ENCODE measurements at places on chromosomes 1 and 21. TPM values are rescaled to one million over a fixed set of nuclear protein-coding genes. Genes with fewer than 3 reads are reported as not detected.

SLC35D1 gene
- total RNA-seq = 5.3 TPM

GRHL3 gene
- 3.5 TPM for total RNA-seq

ILF2 gene
- total RNA-seq = 398 TPM

KRTAP19-4 gene
- not detected for total RNA-seq

C1orf94 gene
- total RNA-seq = not detected

SLC30A10 gene
- total RNA-seq = not detected

CELA2A gene
- not detected for total RNA-seq

TDRD5 gene
- not detected for total RNA-seq

DNA sequence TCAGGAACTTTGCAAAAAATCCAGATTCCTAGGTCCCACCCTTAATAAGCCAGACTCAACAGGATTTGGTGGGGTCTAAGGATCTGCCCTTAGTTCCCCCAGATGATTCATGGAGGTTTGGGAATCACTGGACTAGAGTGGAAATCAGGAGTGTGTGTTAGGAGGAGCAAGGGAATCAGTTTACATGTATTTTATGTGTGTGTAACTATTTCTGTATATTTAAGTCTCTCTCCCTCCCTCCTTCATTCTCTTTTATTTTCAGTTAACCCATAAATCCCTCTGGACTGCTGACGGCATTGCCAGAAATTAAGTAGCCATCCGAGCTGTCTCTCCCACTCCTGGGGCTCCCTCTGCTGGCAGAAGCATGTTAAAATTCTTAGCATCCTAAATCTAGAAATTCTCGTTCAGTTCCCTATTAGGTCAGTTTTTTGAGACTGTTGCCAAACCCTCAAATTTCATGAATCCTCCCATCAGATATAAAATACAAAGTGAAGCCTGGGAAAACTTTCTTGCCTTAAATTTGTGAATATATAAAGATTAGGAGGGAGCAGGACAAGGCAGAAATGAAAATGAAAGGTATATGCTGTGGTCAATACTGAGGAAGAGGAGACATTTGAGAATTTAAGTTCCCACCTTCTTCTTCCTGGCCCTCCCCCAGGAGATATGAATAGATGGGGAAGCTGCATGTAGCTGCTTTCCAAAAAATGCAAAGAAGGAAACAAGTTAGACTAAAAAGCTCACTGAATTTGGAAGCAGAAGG lies 11.7 kb upstream of the HSD11B1 start:
- DNase-seq = peak; percentile 97

GRCh38 chr1:19525607-19526545 lies 40.5 kb upstream of the CAPZB start:
- peak; percentile 66 for DNase-seq

DNA sequence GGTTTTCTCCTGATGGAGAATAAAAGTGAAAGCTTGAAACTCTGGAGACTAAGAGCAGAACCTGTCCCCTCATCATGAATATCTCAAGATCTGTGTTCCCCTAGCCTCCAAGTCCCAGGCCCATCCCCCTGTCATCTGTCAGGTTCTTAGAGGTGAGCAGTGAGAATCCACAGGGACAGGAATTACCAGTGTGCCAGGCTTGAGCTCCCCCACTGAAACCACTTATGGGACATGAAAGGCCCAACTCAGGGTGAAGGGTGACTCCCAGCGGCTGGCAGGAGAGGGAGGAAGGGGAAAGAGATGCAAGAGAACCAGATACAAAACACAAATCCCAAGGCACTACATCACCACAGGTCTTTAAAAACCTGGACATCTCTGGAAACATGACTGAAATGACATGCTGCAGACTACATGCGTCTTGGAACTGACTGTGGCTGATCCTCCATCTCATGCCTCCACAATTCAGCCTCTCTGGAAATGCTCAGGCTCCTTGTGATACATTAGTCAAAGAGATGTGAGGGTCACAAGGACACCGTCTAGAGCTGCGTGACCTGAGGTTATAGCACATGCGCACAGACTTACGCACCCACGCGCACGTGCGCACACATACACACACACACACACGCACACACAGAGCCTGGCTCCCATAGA lies 6.8 kb upstream of the LY9 start:
- no peak for DNase-seq

- DNase-seq = no peak
Observed at GRCh38 chr1:61338899-61339298, 256.5 kb downstream of the NFIA start.

- DNase-seq = peak; percentile 90
Observed at GRCh38 chr1:8740034-8740449, 77.4 kb downstream of the RERE start.

DNA sequence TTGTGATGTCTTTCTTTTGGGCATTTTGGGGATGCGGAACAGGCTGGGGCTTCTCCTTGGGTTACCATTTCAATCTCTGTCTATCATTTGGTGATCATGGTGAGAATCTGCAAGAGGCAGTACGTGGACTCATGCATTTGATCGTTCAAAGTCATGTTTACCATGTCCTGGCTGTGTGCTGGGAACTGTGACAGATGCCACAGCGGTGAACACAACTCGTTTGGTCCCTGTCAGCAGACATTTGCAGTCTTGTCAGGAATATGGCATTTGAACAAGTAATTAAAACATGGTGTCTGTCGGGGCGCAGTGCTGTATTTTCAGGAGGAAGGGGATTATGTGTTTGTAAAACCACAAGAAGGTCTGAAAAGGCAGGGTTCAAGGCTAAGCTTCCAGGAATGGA lies 103.3 kb upstream of the IGSF21 start:
- DNase-seq = no peak

DNA sequence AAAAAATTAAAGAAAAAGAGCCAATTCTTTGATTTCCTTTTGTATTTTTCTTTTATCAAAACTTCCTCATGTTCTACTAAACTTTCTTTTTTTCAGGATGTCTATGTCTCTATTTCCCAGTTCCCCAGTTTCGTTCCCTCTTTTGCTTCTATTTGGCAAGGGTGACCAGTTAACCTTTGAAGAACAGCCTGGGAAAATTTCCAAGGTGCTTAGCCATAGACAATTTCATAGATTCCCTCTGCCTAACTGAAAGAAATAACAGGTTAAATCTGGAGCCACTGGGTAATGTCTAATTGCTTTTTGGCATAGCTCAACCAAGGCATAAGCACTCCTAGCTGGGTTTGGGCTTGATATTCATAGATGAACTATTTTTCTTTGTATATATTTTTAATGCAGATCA lies 272.3 kb downstream of the ADGRL2 start:
- DNase-seq = no peak

DNA sequence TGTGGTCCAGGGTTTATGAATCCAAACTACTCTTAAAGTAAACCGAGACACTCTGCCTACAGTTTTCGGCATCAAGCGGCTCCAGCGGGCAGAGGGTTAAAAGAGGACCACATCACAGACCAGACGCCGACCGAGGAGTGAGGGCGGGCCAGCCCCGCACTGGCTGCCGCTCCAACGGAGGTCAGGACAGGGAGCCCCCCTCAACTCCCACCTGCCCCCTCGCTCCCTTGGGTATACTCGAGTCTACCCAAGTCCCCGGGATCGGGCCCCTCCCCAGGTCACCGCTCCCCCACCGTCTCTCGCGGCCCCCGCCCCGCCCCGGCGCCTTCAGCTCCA lies 312 bp downstream of the ARNT start:
- peak; percentile 52 for DNase-seq

DNA sequence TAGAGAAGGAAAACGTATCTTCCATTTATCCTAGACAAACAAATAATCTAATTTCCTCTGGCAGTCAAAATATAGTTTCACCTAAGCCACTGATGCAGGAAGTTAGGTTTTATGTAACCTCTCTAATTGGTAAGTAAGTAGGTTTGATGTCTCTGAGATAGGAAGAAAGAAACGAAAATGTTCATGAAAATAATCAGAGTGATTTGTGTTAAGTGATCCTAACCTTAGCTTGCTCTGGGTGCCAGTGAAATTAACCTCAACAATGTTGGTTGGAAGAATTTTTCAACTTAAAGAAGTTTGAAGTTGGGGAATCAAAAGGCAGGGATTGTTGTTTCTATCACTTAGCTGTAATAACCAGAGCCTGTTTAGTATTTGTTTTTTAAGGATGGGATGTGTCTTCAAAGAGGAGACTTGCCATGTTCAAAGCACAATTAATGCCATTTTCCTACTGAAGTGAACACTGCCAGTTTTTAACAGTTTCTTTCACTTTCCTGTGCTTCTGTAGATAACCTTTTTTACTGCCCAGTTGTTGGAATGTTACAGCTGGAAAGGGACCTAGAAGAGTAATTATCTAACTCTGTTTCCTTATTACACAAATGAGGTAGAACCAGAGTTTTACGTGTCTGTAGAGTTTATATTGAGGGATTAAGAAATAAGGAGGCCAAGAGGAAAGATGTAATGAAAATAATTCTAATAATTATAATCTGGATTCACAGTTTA lies 18.4 kb downstream of the HIPK1 start:
- no peak for DNase-seq

- no peak for DNase-seq
Observed at GRCh38 chr1:211126622-211127021, 7.3 kb downstream of the KCNH1 start.
